ENCODE measurements at places on chromosomes 3 and 15.

DNA sequence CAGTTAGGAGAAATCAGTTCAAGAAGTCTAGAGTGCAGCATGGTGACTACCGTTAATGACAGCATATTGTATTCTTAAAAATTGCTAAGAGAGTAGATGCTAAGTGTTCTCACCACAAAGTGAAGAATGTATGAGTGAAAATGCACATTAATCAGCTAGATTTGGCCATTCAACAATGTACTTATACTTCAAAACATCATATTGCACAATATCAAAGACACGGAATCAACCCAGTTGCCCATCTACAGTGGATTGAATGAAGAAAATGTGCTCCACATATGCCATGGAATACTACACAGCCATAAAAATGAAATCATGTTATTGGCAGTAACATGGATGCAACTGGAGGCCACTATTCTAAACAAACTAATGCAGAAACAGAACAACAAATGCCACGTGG lies 119.9 kb upstream of the NDN start:
- DNase-seq: no peak

- DNase-seq: no peak
Measured at GRCh38 chr3:185585518-185585858, 607 bp upstream of the SENP2 start.

GRCh38 chr3:147809206-147809605 lies 400.0 kb downstream of the ZIC1 start:
- DNase-seq: no peak

DNA sequence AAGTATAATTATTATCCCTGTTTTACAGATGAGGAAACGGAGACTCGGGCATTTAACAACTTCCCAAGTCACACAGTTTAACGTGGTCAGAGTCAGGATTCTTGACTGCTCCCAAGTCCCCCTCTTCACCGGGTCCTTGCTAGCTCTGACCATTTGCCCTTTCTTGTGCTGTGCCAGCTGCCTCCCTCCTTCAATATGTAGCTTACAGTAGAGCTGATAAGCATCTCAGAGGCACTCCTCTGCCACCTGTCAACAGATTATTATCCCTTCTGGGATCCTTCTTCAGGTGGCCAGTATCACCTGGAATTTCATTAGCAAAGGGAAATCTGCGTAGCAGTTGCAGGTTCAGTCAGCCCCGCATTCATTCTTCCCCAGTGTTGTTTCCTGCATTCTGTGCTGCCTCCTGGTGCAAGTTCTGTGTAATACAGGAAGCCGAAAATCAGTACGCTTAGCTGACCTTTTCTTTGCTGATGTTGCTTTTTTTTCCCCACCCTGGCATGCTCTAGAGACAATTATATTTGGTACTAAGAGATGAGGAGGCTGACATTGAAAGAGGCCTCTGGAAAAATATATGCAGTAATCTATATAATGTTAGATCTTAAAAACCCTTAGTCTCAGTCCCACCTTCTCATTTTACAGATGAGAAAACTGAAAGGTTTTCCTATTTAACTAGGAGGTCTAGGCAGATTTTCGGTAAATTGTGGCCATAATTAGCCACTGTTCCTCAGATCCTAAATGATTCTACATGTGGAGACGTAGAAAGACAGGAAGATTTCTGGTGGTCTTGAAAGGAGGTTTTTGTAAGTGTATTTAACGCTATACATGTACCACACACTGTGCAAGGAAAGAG lies 24.8 kb downstream of the TMOD2 start:
- peak; percentile 36 for DNase-seq

GRCh38 chr15:65829130-65829764 lies 37.2 kb upstream of the DENND4A start:
- DNase-seq: no peak

- DNase-seq: no peak
Measured at GRCh38 chr3:124455891-124456290, 274.4 kb upstream of the UMPS start.

GRCh38 chr3:34292605-34293300 lies 494.3 kb downstream of the PDCD6IP start:
- no peak for DNase-seq

GRCh38 chr15:71103102-71103676 lies 12.1 kb upstream of the THSD4 start:
- no peak for DNase-seq

DNA sequence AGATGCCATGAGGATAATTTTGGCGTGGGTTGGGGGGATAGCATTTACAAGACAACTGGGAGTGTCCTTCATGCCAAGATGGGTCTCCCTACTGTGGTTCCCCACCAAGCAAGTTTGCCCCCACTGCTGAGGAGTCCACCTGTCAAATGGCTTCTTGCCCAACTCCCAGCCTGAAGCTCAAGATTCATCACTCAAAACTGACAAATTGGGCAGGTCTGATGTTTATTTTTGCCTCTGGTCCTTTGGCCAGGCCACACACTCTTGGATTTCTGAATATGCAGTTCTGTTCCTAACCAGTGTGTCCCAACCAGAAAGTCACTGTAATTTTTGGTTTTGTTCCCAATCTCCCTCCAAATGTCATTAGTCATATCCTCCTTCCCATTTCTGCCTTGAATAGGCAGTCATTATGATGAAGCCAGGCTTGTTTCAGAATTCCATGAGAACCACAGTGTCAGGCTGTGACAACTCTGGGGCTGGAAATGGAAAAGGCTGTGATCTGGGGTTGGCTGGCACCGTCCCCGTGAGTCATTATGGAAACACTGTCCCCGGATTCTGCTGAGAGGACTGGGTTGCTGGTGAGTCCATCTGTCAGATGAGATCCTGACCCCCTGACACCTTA lies 29.3 kb upstream of the MEF2A start:
- no peak for DNase-seq
